AG09319 (cell line): ENCODE measurements at places on chromosomes 16 and 17.

DNA sequence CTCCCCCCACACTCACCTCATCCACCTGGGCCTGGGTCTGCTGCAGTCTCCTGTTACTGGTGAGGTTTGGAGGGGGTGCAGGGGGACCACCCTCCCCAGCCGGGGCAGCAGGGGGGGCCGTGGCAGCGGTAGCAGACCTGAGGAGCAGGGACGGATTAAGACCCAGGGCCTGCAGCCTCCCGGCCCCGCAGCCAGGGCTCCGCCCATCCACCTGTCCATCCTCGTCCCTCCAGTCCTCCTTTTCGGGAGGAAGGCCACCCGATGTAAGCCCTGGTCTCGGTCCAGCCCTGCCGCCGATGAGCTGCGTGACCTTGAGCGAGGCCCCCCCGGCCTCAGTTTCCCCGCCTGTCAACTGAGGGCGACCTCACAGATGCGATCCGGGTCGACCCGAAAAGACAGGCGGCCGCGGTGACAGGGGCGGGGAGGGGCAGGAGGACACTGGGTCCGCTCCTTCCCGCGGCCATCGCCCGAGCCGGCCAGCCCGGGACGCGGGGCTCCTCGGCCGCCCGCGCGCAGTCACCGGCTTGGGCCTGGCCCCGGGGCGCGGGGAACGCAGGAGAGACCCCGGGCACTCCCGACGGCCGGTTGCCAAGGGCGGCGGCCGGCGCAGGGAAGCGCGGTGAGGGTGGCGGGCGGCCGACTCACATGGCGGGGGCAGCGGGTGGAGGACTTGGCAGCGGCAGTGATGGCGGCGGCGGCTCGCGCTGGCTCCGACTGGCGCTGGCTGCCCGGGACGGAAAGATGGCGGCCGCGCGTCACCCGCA, at the start of gene VAMP2:
Gene VAMP2, minus strand, starts transcription at position 716 of the 764 bp plus-strand sequence. Its CDS starts 69 bp downstream, at position 647.
- DNase-seq = no peak

GRCh38 chr16:30139583-30140481, 16.8 kb upstream of the MAPK3 start:
- DNase-seq = no peak

DNA sequence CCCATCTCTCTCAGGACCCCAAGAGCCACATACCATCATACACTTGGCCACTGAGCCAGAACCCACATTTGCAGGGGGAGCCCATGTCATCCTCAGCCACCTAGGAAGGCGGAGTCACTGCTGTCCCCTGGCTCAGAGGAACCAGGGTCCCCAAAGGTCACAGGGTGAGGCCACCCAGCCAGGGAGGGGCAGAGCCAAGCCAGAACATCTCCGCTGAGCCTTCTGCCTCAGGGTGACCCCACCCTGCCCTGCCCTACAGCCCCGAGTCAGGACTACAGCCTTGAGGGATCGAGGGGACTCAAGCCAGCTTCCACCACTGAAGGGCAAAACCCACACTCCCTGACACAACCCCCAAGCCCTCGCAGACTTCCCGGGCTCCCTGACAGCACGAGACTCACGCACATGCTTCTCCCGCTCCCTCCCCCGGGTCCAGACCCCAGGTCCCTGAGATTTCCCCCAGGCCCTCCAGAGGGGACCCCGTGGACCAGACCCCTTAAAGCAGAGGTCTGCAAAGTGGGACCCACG, 17.4 kb downstream of the PIEZO1 start:
- no peak for DNase-seq

GRCh38 chr16:80346111-80346632, 194.6 kb upstream of the DYNLRB2 start:
- DNase-seq = peak; percentile 10

- DNase-seq = no peak
Measured at GRCh38 chr16:78365366-78365765, 265.9 kb downstream of the WWOX start.

- no peak for DNase-seq
Measured at GRCh38 chr17:61291451-61292285, 108.0 kb upstream of the TBX2 start.

DNA sequence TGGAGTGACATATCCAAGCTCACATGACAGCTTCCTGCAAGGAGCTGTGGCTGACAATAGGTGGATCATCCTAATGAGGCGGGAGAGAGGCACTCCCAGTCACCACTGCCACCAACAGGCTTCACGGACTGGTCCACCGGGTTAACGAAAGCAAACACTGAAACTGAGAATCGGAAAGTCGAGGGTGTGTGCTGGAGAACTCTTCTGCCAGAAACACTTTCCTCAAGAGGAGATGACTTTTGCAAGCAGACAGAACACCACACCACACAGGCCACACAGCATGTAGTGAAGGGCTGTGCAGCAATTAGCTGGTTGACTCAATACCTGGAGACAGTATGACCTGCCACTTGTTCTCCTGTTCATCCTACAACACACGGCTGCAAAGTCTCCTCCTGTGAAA, 53.0 kb upstream of the DNAJA2 start:
- no peak for DNase-seq
